ENCODE measurements at places on chromosomes 7 and 10. TPM values are rescaled to one million over a fixed set of nuclear protein-coding genes. Genes with fewer than 3 reads are reported as not detected.

The IGF2BP3 gene
- total RNA-seq, result 38.2 TPM

The GOLGA7B gene
- under 0.01 TPM for total RNA-seq

The KEL gene
- total RNA-seq, result under 0.01 TPM

The CLCN1 gene
- total RNA-seq, result under 0.01 TPM

The MMP21 gene
- total RNA-seq, result not detected

The PON1 gene
- total RNA-seq, result not detected

The TMEM229A gene
- total RNA-seq, result not detected

The KNDC1 gene
- total RNA-seq, result 0.15 TPM

The SUN3 gene
- not detected for total RNA-seq

The BAIAP2L1 gene
- 2.5 TPM for total RNA-seq

The NCOA4 gene
- 87.3 TPM for total RNA-seq

The HMX2 gene
- not detected for total RNA-seq

The SPDYE5 gene
- total RNA-seq, result not detected

The MSMB gene
- not detected for total RNA-seq

The CDHR1 gene
- total RNA-seq, result under 0.01 TPM

The SCART1 gene
- total RNA-seq, result 0.34 TPM

The PPP1R3A gene
- not detected for total RNA-seq

The GPRIN2 gene
- total RNA-seq, result not detected

The ADAM8 gene
- total RNA-seq, result 1.2 TPM
